ENCODE measurements at places on chromosomes 3 and 15. TPM values are rescaled to one million over a fixed set of nuclear protein-coding genes. Genes with fewer than 3 reads are reported as not detected.

DNA sequence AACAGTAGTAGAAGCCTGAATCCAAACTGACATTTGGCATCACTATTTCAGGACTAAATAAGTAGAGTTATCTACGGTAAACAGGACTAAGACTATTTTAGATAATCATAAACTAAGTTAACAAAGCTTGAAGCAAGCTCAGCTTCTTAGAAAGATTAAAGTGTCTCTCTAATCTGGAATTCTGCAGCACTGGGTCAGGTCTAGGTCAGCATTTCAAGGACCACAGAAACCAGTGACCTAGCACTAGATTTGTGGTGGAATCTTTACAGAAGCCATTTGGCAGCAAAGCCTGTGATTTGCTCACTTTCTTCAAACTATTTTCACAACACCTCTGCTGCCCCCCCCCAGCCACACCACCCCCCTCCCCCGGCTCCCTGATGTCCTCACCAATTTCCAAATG lies 37.5 kb downstream of the IGSF11 start:
- DNase-seq: no peak

GRCh38 chr3:13405614-13406013 lies 14.5 kb downstream of the NUP210 start:
- DNase-seq: no peak

GRCh38 chr15:58087871-58088270 lies 22.4 kb upstream of the ALDH1A2 start:
- no peak for DNase-seq

DNA sequence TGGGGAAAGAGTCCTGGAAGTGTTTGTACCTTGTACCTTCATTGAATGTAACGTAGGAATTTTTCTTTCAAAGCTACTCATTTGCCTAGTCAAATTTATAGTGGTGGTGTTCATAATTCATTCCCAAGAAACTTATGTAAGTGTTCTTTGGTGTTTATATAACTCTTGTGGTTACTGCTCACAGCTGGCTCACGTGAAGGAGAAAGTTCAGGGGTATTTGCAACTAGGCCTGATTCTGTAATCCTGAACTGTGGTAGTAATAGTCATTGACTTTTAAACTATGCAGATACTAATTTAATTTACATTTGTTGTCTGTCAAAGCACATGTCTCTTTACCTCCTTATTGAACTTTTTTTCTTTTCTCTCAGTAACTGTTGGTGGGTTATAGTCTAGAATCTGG lies 50.5 kb upstream of the TEX264 start:
- DNase-seq: no peak

GRCh38 chr3:61997101-61997500 lies 376.2 kb downstream of the FEZF2 start:
- no peak for DNase-seq

- DNase-seq: no peak
Measured at GRCh38 chr3:170713653-170714052, 127.8 kb upstream of the SLC7A14 start.

- no peak for DNase-seq
Measured at GRCh38 chr3:55203546-55203945, 275.7 kb upstream of the LRTM1 start.

GRCh38 chr3:49277383-49277775 lies 347 bp upstream of the C3orf62 start:
- DNase-seq: no peak

- no peak for DNase-seq
Measured at GRCh38 chr3:48402907-48403306, 27.0 kb downstream of the PLXNB1 start.

GRCh38 chr3:51706788-51707731 lies at the start of gene GRM2:
Gene GRM2 (plus strand): TSS chr3:51707068. CDS start chr3:51708984, 1,916 bp downstream.
- DNase-seq: peak; percentile 8

GRCh38 chr15:27336676-27337075 lies 365.7 kb downstream of the GABRG3 start:
- DNase-seq: no peak

- no peak for DNase-seq
Measured at GRCh38 chr3:152942366-152942765, 107.4 kb downstream of the P2RY1 start.

DNA sequence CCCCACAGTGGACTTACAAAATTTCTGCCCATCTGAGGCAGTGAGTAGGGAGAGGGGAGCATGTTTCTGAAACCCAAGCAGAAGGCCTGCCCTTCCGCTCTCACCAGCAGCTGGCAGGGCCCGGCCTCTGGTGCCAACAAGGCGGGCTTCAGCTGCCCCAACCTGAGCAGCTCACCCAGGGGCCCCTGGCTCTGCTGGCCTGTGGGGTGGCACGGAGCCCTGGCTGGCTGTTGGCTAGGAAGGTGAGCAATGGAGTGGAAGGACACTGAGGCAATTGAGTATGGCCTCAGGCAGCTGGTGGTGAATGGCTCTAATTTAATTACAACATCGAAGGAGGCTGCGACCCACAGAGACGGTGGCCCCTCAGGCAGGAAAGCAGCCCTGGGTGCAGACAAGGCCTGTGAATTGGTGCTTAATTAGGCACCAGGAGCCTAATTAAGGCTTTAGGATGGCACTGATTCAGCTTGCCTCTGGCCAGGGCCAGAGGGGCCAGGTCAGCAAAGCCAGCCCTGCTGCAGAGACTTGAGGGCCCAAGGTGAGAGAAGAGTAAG lies 60.9 kb downstream of the ST8SIA2 start:
- DNase-seq: no peak

- DNase-seq: no peak
Measured at GRCh38 chr3:190323246-190323626, 990 bp upstream of the CLDN1 start.

DNA sequence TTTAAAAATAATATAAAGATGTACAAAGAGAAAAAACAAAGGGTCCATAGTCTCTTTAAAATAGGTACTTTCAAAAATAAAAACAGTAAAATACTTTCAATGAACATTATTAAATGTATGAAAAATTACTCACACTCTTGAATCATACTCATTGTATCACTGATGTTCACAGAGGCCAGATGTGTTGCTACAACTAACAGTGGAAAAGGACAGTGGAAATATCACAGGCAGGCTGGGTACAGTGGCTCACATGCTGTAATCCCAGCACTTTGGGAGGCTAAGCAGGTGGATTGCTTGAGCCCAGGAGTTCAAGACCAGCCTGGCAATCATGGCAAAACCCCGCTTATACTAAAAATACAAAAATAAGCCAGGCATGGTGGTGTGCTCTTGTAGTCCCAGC lies 26.8 kb downstream of the NPHP3 start:
- DNase-seq: no peak

DNA sequence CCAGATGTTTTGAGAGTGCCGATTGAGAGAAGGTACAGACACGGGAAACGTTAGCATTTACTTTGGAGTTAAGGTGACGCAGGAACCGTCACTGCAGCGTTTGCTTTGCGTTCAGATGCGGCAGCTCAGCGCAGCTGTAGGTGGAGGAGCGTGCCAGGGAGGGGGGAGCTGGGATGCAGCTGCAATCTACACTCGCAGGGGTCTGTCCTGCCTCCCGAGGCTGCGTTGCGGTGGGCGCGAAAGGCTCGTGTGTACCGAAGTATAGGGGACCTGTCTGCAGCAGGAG lies 425 bp upstream of the FYTTD1 start:
- peak; percentile 79 for DNase-seq

GRCh38 chr3:15664144-15664543 lies 62.6 kb downstream of the BTD start:
- DNase-seq: no peak

DNA sequence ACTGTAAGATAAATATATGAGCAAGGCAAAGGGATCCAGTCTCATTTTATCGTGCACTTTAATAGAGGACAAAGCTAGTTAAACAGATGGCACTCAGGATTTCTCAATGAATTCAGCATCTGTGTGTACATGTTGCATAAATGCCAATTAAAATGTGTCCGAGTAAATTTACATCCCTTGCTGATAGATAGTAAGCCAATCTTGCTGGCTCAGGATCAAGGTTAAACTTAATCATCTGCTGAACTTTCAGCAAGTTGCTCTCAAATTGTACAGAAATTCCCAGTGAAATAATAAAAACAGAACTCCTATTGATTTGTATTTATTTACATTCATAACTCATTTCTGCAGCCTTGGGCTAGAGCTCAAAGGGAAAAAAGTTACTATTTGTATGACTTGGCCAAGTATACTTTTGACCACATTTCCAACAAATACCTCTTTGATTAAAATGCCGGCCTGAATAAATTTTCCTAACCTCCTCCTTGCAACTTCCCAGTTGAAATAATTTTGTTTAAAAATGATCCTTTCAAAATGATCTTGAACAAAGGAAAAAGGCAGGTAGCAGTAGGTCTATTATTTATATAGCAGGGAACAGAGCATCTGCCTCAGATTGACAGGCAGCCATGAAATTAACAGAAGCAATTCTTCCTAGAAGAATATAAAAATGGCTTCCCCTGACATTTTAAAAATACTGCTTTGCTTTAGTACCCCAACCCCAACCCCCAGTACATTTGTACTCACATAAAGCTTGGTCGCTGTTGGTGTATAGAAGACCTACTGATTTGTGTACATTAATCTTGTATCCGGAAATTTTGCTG lies 1001.9 kb downstream of the ROBO1 start:
- no peak for DNase-seq

DNA sequence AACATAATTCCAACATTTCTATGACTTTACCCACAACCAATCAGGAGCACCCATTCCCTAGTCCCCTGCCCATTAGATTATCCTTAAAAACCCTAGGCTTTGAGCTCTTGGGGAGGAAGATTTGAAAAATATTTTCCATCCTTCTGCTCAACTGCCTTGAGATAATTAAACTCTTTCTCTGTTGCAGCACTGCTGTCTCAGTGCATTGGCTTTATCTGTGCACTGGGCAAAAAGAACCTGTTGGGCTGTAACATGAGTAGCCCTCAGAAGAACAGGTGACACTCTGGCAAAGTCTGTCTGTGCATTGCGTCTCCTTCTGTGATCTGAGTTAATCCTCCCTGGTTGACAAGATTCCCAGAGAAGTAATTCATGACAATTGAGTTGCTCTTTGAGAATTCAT lies 83.9 kb downstream of the ZMAT3 start:
- no peak for DNase-seq

GRCh38 chr3:46406788-46407611 lies at the start of the genes CCR5AS and CCRL2:
Gene CCR5AS (minus strand): TSS chr3:46407066.
Gene CCRL2 (plus strand): TSS chr3:46407259. CDS start chr3:46408080, 821 bp downstream.
- DNase-seq: peak; percentile 87

DNA sequence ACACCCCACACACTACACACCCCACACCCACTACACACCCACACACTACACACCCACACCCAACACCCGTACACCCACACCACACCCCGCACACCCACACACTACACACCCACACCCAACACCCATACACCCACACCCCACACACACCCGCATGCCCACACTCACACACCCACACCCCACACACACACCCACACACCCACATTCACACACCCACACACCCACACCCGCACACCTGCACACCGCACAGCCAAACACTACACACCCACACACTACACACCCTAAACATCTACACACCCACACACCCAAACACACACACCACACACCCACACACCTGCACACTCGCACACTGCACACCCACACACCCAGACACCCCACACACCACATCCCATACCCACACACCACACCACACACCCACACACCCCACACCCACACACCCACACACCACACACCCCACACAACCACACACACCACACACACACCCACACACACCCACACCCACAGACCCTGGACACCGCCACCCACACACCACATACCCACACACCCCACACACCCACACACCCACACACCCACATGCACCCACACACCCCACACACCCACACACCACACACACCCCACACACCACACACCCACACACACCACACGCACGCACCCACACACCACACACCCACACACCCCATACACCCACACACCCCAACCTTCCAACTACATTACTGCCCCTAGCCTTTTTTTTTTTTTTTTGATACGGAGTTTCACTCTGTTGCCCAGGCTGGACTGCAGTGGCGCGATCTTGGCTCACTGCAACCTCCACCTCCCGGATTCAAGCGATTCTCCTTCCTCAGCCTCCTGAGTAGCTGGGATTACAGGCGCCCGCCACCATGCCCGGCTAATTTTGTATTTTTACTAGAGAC lies 16.9 kb downstream of the CEP19 start:
- DNase-seq: no peak

GRCh38 chr15:93452537-93453211 lies 363.7 kb upstream of the RGMA start:
- no peak for DNase-seq

DNA sequence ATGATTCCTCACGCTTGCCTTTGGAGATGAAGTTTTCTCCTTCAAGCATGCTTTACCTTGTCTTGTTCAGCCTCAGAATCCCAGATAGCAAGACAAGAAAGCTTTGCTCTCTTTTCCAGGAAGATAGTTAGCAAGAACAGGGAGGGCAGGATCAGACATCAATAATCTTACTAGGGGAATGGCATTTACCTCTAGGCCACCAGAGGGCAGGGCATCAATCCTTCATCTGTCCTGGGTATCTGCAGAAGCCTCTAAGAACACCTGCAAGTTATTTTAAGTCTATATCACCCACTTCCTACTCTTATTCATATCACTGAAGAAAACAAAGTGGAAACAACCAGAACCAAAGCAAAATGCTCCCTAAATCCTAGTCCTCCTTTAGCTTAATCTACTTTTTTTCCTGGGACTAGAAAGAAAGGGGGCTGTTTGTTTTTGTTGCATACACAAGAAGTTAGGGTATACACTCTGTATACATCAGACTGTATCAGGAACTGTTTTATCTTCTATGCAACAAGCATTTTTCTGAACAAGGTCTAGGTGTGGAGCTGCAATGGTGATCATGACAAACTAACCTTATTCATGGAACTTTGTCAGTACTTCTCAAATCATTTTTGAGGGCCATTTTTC lies 862.5 kb downstream of the CADM2 start:
- DNase-seq: peak; percentile 0

DNA sequence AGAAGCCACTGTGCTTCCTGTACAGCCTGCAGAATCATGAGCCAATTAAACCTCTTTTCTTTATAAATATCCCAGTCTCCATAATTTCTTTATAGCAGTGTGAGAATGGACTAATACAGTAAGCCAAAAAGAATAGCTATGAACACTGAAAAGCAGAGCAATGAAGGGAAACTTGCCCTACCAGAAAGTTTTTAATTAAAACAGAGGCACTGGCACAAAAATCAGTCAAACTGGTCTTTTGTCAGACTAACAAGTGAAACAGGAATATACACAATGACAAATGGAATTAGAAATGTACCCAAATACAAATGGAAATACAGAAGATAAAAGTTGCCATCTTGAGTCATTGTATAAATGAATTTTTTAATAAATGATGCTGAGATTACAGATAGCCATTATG lies 40.5 kb downstream of the POLQ start:
- no peak for DNase-seq

GRCh38 chr3:44522494-44522933 lies 32.5 kb upstream of the ZKSCAN7 start:
- no peak for DNase-seq

SAMD7 gene
- not detected for polyA plus RNA-seq

MKRN2OS gene
- not detected for polyA plus RNA-seq

PIGX gene
- 18.8 TPM for polyA plus RNA-seq

GABRG3 gene
- not detected for polyA plus RNA-seq

NANOGP8 gene
- polyA plus RNA-seq: not detected

FANCD2OS gene
- polyA plus RNA-seq: not detected

ACAN gene
- not detected for polyA plus RNA-seq

ACKR2 gene
- polyA plus RNA-seq: not detected

UPK1B gene
- polyA plus RNA-seq: not detected

KBTBD13 gene
- polyA plus RNA-seq: not detected

TP63 gene
- polyA plus RNA-seq: 0.13 TPM

CCDC80 gene
- polyA plus RNA-seq: 0.10 TPM

RPLP1 gene
- polyA plus RNA-seq: 2,582 TPM
